Uterus (tissue), 4 donors: ENCODE measurements at places on chromosomes 2 and 18.

- no peak for DNase-seq
Measured at GRCh38 chr2:112433932-112434730, 686 bp upstream of the RGPD8 start.

DNA sequence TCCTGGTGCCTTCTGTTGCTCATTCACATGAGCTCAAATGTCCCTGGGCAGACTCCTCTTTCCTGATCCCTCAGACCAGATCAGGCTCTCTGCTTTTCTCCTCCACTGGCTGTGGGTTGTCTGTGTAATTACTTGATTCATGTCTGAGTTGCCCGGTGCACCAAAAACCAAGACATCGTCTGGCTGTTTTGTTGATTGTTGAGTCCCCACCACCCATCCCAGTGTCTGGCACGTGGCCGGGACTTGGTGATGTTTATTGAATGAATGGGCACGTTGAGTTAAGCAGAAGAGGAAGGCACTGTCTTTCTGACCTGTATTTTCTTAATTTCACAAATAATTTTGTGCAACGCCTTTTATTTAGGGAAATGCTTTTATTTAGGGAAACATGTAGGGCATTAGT is 499.1 kb upstream of the HS6ST1 start:
- no peak for DNase-seq

DNA sequence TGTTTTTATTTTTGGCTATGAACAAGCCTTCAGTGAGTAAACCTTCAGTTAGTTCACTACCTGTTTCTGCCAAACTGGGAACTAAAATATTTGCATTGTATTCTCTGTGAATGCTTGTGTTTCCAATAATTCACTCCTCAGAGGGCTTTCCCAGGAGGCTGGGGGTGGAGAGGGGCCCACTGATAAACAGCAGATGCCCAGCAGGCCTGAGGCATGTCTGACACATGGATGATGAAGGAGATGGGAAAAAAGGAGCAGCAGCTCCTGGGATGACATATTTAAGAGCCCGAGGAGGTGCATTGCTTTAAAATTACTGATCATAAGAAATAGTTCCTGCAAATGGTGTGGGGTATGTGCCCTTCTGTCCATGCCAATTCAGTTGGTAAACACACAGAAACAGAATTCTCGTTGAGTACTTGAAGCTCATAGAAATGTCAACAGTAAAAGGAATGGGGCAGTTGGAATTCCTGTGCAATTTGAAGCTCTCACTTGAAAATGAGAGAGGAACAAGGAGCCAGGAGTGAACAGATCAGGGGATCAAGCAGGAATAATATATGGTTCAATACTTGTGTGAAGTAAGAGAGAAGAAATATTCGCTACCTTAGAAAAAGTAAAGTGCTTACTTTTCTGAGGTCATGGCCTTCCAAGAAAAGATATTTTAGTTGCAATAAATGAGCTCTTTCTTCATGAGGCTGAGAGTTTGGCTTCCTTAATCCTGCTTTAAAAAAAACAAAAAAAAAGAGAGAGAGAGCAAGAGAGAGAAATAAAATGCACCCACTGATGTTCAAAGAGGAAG is 22.0 kb upstream of the HNMT start:
- DNase-seq, result no peak

GRCh38 chr18:77115192-77115953 is 17.2 kb downstream of the MBP start:
- peak; percentile 27 for DNase-seq

DNA sequence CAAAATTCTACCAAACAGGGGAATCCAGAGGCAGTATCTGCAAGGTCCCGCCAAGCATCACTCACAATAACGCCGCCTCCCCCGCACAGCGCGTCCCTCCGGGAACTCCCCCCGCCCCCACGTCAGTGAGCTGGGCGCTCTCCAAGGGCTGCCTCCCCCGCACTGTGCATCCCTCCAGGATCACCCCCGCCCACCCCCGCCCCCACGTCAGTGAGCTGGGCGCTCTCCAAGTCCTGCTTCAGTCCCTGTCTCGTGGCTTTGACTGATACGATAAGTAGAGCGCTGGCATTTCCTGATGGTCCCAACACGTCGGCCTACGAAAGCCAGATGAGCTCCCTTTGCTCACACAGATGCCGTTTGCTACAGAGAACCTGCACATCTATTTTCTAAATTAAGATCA is 130.7 kb upstream of the TPO start:
- peak; percentile 42 for DNase-seq
